ENCODE measurements at places on chromosomes 7 and 10.

DNA sequence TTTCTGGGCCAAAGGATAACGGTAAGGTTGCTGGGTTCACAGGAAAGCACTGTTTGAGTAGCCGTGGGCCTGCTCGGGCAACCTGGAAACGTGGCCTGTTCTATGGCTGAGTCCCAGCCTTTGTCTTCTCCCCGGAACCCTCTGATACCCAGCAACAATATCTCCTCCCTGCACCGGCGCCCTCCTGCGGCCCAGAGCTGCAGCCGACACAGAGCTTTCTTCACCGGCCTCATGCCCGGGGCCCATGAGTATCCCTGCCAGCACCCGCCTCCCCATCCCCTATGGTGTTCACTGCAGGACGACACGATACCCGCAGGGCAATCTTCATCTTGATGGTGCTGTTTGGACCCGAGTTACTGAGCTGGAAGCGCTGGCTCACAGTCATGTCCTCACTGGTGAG is 38.6 kb upstream of the NCAPG2 start:
- DNase-seq = no peak

DNA sequence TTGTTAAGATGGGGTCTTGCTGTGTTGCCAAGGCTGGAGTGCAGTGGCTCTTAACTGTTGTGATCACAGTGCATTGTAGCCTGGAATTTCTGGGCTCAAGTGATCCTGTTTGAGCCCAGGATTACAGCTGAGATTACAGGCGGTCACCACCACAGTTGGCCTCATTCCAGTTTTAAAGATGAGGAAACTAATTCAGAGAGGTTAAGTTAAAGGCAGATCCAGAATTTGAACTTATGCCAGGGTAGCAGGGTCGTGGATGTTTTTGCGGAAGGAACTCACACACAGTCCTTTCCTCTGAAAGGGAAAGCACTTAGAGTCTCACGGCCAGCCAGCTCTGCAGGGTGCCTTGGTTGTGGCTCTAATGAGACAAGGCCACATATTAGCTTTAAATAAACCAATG is 84.7 kb downstream of the MMRN2 start:
- no peak for DNase-seq

DNA sequence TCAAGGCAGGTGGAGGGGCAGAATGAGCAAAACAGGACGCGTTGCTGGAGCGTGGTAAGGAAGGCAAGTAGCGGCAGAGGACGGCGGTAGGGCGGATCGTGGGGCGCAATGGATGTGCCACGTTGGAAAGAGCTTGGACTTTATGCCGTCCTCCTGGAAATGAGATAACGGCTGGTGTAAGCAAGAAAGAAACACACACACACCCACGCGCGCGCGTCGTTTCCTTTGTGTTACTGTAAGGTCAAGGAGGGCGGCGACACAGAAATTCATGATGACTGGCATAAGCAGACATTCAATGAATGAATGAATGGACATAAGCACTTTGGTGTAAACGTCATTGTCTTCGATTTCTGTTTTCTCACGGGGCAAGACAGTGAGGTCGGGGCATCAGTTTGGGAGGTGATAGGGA is 683 bp upstream of the ENTPD7 start:
- no peak for DNase-seq

DNA sequence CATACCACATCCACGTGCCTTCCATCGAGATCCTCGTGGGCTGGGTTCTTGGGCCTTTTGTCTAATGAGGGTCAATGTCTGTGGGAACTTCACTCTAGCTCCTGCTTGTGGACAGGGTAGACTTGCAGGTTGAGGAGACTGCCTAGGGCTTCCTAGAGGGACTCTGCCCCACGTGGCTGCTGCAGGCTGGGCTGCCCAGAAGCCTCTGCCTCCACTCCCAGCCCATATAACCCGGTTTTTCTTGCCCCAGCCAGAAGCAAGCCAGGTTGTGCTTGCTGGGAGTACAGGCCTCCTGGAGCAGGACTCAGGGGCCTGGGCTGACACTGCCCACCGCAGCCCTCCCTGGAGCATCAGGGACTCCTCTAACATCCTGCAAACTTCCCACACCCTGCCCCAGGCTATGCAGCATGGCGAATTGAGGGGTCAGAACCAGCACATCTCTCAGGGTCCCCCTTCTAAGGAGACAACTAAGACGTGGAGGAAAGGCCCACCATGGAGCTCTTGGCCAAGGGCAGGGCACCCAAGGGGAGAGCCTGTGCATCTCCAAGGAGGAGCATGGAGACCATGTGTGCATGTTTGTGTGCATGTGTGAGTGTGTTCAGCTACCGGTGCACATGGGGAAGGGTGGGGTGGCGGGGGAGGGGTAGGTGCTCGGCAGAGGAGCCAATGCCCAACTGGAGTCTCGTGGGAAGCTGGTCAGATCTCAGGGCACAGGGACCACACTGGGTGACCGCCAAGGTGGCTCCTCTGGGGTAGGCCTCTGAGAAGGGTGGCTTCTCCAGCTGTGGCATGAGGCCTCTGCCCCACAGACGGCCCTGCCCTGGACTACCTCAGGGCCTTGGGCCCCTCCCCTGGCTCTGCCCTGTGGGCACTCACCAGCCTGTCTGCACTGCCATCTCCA is 62.6 kb downstream of the RASGEF1A start:
- DNase-seq = no peak

GRCh38 chr10:22670788-22671187 is 43.6 kb downstream of the PIP4K2A start:
- DNase-seq = no peak

- DNase-seq = no peak
Measured at GRCh38 chr7:35286986-35287385, 33.1 kb upstream of the TBX20 start.

Measured in germinal center (tissue), 1 donor.